CD4-positive, alpha-beta T cell (primary cell): ENCODE measurements at places on chromosomes 1 and 21.

GRCh38 chr1:70146488-70146887, 58.9 kb downstream of the LRRC40 start:
- H3K36me3 ChIP-seq: peaks cover 24% of the 10 kb centered on the region
- DNase-seq: no peak
- H3K27ac ChIP-seq: no peak overlapping the region
- no peaks in the 10 kb centered on the region for H3K27me3 ChIP-seq

DNA sequence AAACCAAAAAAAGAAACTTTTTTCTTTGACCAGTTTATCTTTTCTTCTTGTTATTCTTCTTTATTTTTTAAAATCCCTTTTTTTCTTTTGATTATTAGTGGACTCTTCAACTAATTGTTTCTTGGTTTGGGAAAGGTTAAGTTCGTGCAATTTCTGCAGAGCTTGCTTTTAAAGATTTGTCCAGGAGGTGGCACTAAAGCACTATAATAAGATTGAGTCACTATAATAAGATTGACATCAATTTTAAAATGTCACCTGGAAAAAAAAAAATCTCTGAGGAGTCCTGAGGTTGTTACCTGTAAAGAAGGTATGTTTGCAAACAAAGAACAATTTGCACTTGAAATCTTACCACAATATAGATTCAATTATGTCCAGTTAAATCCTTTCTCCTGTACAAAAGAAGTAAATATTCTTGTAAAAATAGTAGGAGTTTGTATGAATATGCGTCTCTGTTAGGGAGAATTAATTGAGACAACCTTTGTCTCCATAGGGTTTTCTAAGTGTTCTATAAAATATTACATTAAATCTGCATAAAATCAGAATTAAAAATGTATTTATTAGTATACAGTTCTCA, 166.7 kb downstream of the ADGRL4 start:
- no peaks in the 10 kb centered on the region for H3K36me3 ChIP-seq
- no peak overlapping the region for H3K27ac ChIP-seq

- H3K27ac ChIP-seq: no peak overlapping the region
- DNase-seq: no peak
- H3K4me3 ChIP-seq: no peak overlapping the region
- H3K4me1 ChIP-seq: no peaks in the 10 kb centered on the region
Observed at GRCh38 chr1:22287946-22288520, 145.1 kb upstream of the WNT4 start.

DNA sequence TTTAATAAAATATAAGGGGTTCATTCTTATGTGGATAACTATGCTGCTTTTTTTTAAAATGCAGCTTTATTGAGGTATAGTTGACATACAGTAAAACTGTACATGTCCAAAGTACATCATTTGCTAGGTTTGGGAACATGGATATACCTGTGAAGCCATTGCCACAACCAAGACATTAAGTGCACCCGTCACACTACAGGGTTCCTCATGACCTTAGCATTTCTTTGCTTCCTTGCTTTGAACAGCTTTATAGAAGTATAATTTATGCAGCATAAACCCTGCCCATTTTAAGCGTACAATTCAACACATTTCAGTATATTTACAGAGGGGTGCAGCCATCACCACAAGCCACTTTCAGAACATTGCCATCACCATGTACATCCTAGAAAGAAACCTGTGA, 26.3 kb downstream of the FHAD1 start:
- H3K4me1 ChIP-seq: no peaks in the 10 kb centered on the region
- no peaks in the 10 kb centered on the region for H3K36me3 ChIP-seq
- no peak overlapping the region for H3K4me3 ChIP-seq
